ENCODE measurements at places on chromosomes 4 and X. TPM values are rescaled to one million over a fixed set of nuclear protein-coding genes. Genes with fewer than 3 reads are reported as not detected.

DNA sequence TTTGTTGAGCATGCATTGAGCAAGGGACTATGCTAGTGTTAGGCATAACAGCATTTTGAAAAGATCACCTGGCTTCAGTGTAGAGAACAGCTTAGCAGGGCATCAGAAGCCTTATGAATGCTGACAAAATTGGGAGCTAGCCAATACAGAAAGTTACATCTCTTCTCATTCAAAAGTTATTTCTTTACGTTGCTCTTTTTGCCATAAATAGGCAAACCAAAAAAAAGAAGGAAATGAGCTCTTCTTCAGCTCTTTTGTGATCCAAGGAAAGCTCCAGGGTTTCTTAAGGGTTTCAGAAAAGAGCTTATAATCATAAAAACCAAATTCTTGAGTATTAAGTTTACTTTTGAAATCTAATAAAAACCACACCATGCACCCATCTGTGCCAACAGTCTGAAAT is 35.2 kb upstream of the LNX1 start:
- no peak for DNase-seq

DNA sequence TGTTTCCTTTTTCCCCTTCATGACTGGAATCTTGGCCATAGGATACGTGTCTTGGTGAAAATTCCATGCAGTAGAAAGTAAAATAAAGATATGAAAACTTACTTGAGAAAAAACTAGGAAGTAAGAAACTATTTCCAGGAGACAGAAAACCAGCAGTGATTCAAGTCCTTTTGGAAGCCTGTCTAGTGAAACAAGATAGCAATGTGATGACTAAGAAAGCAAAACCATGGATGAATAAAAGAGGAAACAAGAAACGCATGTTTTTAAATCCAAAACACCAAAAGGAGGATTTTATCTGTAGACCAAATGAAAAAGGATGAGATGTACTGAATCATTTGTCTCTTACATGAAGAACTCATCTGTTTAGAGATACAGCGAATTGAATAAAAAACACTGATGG is 1430.0 kb downstream of the ARAP2 start:
- DNase-seq, result no peak

DNA sequence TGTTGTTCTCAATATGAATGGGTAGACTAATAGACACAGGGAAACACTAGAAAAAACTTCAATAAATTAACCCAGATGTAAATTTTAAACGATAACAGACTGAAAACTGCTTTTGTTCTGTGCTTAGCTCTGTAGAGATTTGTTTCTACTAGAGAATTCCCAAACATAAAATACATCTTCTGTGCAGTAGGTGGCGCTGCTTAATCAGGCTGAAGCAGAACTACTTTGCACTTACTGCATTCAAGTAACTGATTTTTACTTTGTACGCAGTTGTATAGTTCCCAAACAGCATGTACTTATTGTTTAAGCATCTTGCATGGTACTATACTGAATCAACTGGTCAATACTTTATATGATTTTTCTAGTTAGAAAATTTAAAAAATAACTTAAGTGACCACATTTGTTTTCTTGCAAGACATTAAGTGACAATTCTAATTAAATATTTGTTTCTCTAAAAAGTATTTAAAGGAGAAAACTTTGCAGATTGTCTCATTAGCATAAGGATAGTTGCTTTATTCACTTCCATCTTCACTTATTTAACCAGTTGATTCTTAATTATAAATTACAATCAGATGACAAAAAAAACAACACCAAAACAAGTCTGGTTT is 490.6 kb downstream of the IL15 start:
- DNase-seq, result peak; percentile 40

Gene MAGEA9B
- not detected for polyA plus RNA-seq

Gene MID1
- 28.9 TPM for polyA plus RNA-seq
